CD4-positive, alpha-beta T cell treated with Interleukin-6 for 4 hours (primary cell): ENCODE measurements at places on chromosomes 1 and 21.

GRCh38 chr21:43702785-43703034 is 16.2 kb upstream of the PDXK start:
- no peak for DNase-seq

DNA sequence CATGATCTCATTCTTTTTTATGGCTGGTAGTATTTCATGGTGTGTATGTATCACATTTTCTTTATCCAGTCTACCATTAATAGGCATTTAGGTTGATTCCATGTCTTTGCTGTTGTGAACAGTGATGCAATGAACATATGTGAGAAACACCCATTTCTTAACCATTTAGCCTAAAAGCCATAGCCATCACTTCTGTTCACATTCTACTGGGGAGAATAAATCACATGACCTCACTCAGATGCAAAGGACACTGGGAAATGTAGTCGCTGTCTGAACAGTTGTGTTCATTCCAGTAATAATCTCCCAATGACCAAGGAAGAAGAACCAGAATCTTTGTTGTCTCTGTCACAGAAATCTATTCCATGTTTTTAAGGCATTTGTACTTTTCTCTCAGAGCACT is 15.1 kb upstream of the PLA2G2E start:
- DNase-seq: no peak

- DNase-seq: peak; percentile 49
Observed at GRCh38 chr21:31185663-31186062, 147.4 kb upstream of the KRTAP19-8 start.

- DNase-seq: no peak
Observed at GRCh38 chr1:218299416-218299815, 14.3 kb downstream of the RRP15 start.

GRCh38 chr1:67434491-67434890 is 4.3 kb upstream of the SERBP1 start:
- no peak for DNase-seq

GRCh38 chr21:21018821-21019220 is 20.6 kb downstream of the NCAM2 start:
- DNase-seq: no peak

- no peak for DNase-seq
Observed at GRCh38 chr1:208874915-208875314, 630.7 kb upstream of the PLXNA2 start.

DNA sequence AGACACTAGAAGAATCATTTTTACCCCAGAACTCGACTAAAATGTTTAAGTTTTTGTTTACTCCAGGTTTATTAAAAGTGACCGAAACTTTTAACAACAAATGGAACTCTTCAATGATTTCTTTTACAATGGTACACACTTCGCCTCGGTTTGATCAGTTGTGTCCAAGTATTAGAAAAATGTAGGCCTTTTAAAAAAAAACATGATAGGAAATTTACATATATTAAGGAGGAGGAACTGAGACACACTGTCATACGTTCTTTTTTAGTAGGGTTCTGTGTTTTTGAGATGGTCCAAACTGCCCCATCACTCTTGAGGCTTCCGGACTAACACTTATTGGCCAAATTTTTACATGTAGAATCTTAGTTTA is 1.3 kb downstream of the PRDM2 start:
- no peak for DNase-seq

DNA sequence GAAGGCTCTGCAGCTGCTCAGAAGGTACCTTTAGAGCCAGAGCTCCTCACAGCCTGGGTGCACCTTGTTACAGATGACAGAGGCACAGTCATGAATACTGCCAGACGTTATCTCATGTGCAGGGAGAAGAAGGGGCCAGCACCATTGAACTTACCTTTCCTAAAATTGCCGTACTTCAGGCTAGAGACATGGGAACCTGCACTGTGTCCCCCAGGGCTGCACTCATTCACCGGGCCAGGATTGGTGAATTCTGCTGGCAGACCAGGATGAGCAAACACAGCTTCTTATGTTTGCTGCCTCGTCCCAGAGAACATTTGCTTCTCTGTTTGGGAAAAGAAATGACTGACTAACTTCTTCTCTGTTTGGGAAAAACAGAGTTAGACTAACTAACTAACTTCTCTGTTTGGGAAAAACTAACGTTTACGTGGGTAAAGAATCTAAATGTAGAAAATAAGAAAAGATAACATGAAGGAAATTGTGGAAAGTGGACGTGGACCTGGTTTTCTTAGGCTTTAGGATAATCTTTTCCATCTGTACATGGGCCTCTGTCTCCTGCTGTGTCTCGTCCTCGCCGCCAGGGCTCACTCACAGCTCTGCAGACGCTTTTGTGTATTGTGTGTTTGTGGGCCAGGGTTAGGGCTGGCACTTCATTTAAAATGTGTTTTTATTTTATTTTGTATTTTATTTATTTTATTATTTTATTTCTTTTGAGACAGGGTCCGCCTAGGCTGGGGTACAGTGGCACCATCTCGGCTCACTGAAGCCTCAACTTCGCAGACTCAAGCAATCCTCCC is 9.9 kb downstream of the OBSCN start:
- DNase-seq: no peak

DNA sequence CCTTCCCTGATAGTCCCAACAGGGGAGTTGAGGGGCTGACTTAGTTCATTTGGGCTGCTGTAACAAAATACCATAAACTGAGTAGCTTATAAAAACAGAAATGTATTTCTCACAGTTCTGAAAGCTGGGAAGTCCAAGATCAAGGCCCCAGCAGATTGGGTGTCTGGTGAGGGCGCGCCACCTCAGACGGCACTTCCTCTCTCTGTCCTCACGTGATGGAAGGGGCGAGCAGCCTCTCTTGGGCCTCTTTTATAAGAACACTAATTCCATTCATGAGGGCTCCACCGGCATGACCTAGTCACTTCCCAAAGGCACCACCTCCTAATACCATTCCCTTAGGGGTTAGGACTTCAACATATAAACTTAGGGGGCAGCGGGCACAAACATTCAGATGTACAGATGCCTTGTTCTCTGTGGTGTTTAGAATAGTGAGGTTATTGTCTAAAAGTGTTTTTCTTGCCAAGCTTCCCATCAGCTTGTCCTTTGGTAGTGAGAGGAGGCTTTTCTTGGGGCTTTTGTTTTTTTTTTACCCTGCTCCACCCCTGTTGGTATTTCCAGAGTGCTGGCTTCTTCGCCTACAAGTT is 20.3 kb downstream of the NIPAL3 start:
- DNase-seq: peak; percentile 25

DNA sequence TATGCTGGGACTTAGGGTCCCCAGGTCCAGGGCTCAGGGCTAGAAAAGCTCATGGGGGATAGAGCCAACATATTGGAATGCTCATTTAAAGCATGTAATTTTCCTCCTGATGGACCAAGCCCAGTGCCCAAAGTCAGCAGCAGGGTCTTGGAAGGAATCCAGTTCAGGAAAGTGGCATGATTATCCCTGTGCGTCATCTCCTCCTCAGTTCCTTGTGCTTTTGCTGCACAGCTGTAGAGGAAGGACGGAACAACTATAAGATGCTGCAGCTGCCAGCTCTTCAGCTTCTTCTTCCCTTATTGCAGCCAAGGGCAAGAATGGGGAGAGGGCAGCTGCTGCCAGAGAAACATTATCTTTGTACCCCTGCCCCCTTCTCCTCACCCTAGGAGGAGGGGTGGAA is 58.4 kb downstream of the OVGP1 start:
- DNase-seq: no peak

GRCh38 chr1:51792864-51793263 is 85.7 kb downstream of the NRDC start:
- DNase-seq: no peak

- no peak for DNase-seq
Observed at GRCh38 chr1:12052997-12053686, 10.0 kb upstream of the TNFRSF8 start.

DNA sequence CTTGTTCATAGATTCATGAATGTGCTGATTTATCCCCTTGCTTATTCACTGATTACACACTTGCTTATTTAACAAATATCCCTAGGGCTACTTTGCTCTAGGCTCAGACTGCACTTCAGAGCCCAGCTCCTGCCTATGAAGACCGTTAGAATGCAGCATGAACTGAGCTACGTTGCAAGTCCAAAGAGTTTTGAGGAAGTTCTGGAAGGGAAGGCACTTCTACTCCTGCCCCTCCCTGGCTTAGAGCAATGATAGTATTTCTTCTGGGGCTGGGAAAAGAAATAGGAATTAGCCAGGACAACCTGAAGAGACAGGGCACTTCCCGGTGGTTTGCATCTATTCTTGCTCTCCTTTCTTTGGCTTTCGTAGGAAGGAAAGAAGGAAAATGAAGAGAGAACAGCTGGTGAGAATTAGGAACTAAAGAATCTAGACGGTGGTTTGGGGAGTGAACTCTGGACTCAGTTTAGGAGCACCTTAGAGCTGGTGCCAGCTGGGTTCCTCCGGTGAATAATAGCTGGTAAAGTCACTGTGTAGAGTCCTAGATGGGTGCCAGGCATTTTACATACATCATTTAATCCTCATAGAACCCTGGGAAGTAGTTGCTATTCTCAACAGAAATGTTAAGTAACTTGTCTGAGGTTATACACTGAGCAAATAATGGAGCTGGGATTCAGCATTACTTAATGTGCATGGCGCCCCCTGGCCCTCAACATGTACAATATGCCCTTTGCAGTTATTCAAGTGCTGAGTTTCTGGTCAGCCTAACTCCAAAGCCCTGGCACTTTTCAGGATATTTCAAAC is 65.9 kb downstream of the NDUFS5 start:
- DNase-seq: peak; percentile 69

DNA sequence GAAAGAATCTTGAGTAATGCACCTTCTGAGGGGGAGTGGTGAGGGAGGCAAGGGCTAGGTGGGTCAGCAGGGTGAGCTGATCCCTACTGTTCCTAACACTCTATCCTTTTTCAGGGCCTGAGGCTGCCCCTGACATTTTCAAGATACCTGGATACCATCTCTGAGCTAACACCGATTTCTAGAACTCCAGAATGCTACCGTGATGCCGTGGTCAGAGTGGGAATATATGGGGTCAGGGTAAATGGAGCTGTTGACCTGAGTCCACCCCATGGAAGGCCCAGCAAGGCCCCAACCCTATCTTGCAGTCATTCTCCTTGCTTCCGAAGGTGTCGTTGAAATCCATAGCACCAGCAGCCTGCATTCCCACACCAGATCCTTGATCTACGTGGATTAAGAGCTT is 18.0 kb upstream of the PTPRF start:
- DNase-seq: no peak

DNA sequence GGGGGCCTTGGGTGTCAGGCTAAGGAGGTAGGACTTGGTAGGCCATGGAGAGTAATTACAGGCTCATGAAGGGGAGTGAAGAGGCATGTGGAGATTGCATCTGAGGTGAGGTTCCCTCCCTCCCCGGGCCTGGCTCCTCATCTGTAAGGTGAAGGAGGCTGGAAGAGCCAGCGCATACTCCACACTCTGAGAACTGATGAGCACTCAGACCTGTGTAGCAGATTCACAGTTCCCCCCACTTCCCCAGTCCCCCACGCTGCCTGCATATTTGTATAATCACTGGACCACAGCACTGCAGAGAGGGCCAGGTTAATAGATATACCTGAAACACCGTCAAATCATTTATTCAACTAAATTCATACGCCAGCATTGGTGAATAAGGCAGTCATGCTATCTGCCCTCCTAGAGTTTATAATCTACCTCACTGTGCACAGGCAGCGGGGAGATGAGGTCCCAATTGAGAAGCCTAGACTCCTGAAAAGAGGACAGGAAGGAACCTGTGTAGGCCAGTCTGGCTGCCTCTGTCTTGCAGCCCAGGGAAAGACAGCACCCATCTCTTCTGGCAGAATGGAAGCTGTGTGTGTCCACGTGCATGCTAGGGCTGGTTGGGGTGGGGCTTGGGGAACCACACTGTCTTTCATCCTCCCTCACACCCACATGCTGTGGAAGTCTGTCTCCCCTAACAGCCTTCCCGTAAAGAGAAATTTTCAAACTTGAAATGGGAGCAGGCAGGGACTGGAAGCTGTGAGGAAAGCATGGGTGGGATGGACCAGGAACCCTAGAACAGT is 110.6 kb upstream of the ATP1A1 start:
- DNase-seq: no peak

- no peak for DNase-seq
Observed at GRCh38 chr1:184988506-184988905, 14.2 kb upstream of the NIBAN1 start.

DNA sequence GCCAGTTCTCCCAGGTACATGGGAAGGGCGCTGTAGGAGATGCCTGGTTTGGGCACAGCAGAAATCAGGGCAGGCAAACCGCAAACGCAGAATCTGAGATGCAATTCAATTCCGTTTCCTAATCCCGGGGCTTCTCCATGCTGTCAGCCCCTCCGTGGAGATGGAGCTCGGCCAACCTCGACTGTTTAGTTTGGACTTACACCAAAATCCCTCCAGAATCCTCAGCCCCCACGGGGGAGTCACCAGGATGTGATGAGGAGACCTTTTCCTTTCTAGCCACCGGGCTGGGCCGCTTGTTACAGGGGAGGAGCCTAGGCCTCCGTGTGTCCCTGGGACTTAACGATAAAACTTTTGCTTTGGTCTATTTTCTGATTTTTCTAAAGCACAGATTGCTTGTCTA is 7.9 kb downstream of the SLC2A7 start:
- DNase-seq: no peak

- DNase-seq: no peak
Observed at GRCh38 chr1:187922255-187922654, 1093.5 kb downstream of the PLA2G4A start.

DNA sequence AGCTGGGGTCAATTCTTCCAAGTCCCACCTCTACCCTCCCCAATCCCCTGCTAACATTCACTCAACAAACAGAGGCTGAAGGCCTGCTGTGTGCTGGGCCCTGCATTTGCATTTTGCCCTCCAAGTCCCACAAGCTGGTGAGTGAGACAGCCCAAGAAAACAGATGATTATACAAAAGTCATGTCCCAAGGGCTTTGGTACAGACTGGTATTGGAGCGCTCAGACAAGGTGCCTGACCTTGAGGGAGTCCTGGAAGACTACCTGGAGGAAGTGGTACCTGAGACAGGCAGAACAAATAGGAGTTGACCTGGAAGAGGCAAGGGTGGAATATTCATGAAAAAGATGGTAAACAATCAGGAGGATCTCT is 4.2 kb downstream of the LMOD1 start:
- no peak for DNase-seq

- no peak for DNase-seq
Observed at GRCh38 chr1:54608566-54609230, 14.6 kb downstream of the FAM151A start.

GRCh38 chr1:84611796-84612195 is 37.6 kb upstream of the CTBS start:
- no peak for DNase-seq

DNA sequence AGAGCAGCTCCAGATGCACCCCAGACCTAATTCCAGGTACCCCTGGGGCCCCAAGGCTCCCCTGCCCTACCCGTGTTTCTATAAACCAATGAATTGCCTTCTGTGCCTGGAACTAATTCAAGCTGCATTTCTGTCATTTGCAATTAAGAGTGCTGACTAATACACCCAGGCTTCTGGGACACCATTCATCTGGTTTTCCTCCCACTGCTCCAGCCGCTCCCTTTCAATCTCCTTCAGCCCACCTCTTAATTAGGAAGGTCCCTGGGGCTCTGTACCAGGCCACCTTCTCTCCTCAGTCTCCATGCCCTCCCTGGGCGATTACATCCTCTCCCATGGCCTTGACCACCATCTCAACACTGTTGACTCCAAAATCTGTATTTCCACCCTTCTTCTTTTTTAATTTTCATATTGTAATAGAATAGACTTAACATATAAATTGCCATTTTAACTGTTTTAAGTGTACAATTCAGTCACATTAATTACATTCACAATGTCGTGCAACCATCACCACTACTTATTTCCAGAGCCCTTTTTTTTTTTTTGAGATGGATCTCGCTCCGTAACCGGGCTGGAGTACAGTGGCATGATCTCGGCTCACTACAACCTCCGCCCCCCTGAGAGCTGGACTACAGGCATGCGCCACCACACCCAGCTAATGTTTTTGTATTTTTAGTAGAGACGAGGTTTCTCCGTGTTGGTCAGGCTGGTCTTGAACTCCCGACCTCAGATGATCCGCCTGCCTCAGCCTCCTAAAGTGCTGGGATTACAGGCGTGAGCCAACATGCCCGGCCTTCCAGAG is 9.2 kb upstream of the GJB3 start:
- no peak for DNase-seq
